ENCODE measurements at places on chromosomes 6 and 20.

DNA sequence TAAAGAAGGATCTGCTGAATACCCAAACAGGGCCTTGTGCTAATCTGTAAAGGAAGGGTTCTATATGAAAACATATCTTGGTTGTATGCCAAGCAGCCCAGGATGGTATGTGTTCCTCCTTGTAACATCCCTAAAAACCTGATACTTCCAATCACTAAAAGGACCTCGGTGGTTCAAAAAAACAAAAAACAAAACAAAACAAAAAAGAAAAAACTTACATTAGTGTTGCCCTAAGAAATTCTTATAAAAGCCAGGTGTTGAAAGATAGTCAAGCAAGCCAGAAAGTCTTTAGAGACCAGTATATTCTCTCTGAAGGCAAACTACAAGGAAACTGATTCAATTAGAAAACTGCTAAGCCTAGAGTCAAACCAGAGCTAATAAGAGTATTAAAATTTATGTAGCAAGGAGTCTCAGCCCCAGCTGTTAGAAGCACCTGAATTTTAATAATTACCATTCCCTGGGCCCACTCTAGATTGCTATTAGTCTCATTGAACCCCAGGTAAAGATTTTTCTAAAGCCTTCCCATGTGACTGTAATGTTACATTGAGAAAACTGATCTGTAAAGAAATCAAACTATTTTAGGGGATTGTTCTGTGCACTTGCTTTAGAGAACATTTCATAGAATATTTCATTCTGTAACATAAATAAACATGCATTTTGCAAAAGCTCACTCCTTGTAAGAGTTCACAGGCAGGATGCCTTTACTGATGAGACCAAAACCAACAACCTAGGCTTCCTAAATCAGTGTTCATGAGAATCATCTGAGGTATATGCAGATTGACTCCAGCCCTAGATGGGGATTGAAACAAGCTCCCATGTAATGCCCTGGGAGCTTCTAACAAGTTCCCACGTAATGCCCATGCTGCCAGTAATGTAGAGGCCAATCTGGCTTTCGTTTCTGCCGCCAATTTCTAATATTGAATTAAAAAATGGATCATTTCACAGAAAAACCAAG lies 95.2 kb upstream of the BTN3A2 start:
- DNase-seq: no peak

- DNase-seq: no peak
Observed at GRCh38 chr6:40806256-40806864, 219.2 kb upstream of the LRFN2 start.

- DNase-seq: no peak
Observed at GRCh38 chr6:85461798-85462170, 11.9 kb downstream of the NT5E start.

- no peak for DNase-seq
Observed at GRCh38 chr6:43493833-43494232, 16.3 kb downstream of the LRRC73 start.

DNA sequence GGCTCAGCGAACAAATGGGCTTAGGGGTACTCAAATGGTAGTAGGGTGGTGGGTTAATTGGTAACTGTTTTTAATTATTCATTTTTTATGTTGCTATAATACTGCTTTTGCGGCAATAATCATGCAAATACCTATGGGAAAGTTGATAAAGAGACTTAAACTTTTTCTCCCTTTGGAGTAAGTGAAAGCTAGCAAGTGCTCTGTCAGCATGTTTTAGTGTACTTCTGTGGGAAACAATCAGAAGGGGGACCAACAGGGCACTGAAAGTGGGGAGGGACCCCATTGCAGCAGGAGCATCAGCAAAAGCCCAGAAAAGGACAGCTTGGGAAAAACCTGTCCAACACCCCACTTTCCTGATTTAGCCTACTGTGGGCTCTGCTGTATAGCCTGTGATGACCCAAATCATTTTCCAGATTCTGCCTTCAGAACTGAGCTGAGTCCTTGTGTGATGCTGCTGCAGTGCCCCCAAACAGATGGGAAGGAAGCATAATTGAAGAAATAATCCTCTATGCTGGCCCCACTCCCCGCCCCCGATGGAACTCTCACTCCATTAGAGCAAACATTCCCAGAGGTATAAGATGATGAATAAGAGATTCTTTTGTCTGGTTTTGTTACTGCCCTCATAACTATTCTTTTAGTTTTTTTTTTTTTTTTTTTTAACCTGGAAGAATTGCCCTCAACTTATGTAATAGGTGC lies 322.8 kb downstream of the CD83 start:
- no peak for DNase-seq

- no peak for DNase-seq
Observed at GRCh38 chr6:79997728-79998127, 6.7 kb upstream of the TTK start.

DNA sequence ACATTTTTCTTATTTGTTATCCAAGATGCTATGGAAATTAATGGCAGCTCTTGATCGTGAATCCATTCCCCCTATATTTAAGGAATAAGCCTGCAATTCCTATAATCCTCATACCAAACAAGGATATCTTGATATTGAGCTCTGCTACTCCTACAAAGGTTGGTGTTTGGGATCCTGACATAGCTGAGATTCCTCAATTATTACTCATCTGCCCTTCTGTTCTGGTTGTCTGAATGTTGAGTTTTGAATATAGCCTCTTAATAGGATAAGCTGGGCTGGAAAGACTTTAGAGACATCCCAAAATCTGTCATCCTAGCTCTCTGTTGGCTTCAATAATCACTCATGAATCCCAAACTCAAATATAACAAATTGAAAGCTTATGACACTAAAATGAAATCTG lies 49.9 kb downstream of the CLIC5 start:
- DNase-seq: no peak

- DNase-seq: no peak
Observed at GRCh38 chr6:137494988-137495702, 951 bp upstream of the OLIG3 start.

- no peak for DNase-seq
Observed at GRCh38 chr6:143579703-143580102, 68.2 kb upstream of the FUCA2 start.

- no peak for DNase-seq
Observed at GRCh38 chr6:170178561-170179477, 112.1 kb downstream of the DLL1 start.

- no peak for DNase-seq
Observed at GRCh38 chr20:57653546-57653900, 33.3 kb upstream of the ZBP1 start.

DNA sequence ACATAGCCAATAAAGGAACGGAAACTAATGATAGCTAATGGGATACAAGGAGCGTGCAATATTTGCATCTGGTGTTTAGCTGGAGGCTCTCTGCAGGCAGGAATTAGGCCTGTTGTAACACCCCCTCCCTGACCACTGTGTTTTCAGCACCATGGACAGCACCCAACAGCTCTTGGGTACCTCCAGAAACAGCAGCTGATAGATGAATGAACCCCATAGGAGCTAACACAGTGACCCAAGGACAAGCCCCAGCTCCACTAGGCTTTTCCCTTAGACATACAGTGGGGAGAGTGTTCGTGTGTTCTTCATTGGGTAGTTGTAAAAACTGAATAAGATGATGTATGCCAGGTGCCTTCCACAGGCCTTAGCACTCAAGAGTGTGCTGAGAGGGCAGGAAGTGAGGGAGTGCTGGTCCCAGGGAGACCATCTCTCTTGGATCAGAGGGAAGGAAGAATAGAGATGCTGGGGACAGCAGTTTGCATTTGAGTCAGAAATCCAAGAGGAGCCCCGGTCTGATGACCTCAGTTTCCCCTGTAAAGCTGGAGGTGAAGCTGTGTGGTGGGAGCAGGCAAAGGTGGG lies 161.3 kb downstream of the PHACTR3 start:
- DNase-seq: no peak

- no peak for DNase-seq
Observed at GRCh38 chr6:91240878-91241603, 654.2 kb upstream of the MAP3K7 start.

- DNase-seq: no peak
Observed at GRCh38 chr6:155450240-155450581, 5.4 kb downstream of the NOX3 start.

DNA sequence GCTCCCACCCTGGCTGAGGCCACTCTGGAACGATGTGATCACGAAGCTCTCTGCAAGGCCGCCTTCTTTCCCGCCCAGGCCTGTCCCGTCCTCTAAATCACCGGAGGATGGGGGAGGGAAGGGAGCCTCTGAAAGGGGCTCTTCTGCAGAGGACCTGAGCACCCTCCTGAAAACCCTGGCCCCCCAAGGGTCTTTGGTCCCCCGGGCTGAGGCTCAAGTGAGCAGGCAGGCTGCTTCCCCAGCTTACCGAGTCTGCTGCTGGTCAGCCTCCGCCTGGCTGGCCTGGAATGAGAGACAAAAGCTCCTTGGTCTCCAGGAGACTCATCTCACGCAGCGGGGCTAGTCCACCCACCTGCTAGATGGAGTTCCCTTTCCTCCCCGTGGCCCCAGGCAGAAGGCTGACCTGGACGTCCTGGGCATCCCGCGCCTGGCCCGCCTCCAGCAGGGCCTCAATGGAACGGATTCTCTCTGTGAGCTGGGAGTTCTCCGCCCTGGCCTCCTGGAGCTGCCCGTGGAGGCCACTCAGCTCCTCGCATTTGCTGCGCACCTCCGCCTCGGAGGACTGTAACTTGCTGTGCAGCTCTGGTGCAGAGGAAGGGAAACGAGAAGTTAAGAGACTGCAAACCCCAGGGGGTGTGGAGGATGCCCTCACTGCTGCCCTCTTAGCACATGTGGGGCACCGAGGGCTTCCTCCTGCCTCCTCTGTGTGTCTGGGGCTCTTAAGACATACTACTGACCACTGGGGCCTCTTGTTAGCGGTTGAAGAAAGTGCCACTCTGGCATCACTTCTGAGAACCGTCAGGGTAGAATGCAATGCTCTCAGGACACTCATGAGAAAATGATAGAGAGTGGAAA lies 54.7 kb downstream of the RRBP1 start:
- no peak for DNase-seq

- DNase-seq: no peak
Observed at GRCh38 chr6:14880677-14881076, 365.2 kb upstream of the JARID2 start.

DNA sequence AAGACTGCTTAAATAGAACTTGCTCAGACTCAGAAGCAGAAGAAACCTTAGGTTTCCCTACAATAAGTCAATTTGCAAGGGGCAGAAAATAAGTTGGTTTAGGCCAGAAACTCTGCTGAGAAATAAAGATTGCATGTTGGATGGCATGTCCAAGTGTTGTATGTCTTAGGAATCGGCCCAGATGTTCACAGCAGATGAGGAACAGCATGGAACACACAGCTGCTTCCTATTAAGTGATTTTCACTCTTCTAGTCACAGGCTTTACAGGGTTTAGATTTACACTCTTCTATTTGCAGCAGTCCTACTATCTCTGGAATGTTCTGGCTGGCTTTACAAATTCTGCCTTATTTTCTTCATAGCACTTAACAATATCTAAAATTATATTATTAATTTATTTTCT lies 3.2 kb downstream of the ZKSCAN4 start:
- DNase-seq: no peak

Measured in right renal pelvis (tissue), 4 donors.